Putamen (tissue), 1 donor: ENCODE measurements at places on chromosomes 12 and 14.

DNA sequence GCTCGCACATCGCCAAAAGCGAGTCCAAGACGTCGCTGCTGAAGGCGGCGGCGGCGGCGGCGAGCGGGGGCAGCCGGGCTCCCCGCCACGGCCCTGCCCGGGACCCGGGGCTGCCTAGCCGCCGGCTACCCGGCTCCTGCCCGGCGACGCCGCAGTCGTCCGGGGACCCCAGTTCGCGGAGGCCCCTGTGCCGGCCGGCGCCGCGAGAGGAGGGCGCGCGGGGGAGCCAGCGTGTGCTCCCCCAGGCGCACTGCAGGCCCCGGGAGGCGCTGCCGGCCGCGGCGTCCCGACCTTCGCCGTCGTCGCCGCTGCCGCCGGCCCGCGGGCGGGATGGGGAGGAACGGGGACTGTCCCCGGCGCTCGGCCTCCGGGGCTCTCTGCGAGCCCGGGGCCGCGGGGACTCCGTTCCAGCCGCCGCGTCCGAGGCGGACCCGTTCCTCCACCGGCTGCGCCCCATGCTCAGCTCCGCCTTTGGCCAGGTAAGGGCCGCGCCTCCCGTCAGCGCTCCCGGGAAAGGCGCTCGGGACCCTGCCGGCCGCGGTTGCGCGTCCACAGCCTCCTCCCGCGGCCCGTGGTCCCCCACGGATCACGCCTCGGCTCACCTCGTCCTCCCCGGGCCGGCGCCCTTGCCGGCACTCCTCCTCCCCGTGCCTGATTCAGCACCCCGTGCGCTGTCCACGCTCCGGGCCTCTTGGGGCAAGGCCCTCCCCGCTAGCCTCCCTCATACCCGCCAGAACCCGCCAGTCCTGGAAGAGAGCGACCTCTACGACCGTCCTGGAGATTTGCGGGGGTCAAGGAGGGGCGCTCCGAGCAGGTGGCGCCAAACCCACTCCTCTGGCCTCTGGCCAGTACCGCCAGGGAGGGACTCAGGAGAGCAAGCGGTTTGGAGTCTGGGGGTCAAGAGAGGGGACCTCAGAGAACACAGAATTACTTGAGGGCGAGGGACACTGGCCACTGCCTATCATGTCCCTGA is 721 bp downstream of the CABP1 start:
- no peak for DNase-seq

DNA sequence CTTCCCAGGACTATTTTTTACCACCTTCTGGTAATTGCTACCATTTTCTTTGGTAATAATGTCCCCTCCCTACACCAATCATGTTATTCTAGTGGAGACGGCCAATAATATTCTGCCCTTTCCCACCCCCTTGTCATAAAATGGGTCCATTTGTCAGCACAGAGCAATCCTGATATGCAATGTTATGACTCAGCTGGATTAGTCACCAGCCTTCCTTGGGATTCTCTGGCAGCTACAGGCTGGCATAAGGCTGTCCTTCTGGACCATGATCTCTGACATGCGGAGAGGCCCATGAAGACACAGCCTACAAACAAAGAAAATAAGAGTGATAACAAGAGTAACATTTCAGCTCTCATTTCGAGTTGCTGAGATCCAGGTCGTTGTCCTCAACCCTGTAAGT is 222.0 kb upstream of the CPNE8 start:
- DNase-seq, result no peak

DNA sequence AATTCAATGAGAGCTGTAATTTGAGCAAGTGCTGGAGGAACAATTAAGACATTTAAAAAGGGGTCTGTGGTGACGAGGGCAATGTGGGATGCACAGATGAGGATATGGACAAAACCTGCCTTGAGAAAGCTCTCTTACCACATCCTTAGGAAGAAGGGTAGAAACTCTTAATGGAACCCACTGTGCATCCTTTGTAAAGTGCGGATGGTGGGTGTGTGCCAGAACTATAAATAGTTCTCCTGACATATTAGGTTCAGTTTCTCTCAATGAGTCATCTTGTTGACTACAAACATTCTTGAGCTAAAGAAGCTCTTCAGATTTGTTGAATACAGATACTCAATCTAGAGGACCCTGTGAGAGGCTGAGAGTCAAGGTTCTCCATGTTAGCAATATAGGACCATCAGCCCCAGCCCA is 106.1 kb upstream of the ANO4 start:
- DNase-seq, result no peak

GRCh38 chr12:87388376-87388775 is 640.8 kb downstream of the C12orf50 start:
- DNase-seq, result no peak

DNA sequence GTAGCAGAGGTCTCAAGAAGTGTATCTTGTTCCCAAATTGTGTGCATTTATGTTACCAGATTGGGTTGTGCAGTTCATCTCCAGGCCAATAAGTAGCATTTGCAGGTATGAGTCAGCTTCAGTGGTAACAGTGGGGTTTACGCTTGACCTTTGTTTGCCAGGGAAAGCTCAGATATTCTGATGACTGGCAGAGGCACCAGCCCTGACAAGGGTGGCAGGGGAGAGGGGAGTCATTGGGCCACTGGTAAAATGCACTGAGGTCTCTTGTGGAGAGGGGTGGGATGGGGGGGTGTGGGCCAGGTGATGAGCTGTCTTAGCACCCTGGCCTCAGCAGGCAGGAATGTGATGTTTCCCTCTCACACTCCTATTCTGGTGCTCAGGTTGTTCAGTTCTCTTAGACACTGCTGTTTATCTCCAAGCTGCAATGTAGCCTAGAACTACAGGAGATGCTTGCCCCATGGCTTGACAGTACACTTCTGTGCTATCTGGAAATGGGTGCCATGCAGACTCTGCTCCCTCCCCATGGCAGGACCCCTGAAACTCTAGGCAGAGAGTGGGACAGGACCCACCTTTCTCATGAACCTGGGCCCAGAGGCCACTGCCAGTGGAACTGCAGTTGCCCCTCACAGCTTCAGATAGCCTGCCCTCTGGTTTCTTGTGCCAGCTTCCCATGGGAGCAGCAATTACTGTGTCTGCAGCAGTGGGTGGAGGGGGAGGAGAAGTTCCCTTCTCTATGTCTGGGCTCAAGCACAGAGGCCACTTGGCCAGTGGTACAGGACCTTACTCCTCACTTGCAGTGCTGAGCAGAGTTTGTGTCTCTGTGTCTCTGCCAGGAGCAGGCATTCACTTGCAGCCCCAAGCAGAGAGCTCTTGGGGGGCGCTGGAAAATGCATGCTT is 31.9 kb downstream of the USP15 start:
- DNase-seq, result no peak

DNA sequence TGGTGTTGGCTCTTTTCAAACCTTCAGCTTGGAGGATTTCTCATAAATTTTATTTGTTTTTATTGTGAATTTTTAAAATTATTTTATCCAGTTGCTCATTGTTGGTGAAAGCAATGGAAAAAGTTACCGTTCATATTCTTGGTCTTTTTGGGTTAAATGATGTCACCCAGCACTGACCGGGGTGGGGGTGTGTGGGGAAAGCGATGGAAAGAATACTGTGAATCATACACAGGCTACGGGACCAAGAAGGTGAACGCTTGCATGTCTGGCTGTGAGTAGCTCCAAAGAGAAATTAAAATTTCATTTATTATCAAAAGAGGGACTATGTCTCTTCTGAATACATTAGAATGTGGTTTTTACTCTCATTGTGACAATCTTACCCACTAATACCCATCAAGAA is 430.1 kb downstream of the AEBP2 start:
- no peak for DNase-seq

DNA sequence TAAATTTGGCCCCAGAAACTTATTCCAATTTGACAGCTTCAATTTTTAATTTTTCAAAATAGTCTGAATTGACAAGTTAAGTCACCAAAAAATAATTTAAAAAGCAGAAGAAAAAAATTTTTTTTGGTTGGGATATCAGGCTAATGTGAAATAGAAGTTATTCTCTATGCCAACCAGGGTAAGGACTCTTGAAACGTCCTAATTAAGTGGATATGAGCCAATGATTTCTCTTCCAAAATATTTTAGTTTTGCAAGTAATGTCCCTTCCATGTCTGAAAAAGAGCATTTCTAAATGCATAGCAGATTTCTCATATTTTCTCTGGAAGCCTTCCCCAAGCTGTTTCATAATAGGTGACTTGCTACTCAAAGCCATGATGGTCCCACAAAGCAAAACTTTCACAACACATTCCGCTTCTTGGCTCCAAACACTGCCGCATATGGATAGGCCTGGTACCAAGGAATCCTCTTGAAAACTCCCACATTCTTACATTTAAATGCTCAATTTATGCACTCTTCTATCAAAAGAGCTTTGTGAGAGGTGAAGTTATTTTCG is 65.1 kb downstream of the SIX6 start:
- no peak for DNase-seq

- DNase-seq, result no peak
Observed at GRCh38 chr14:83478741-83479140, 1945.1 kb upstream of the SEL1L start.

- DNase-seq, result no peak
Observed at GRCh38 chr12:101539148-101539547, 55.6 kb upstream of the MYBPC1 start.

- DNase-seq, result no peak
Observed at GRCh38 chr12:57723630-57723962, 14.9 kb downstream of the AGAP2 start.

- DNase-seq, result no peak
Observed at GRCh38 chr12:64735442-64735841, 23.8 kb downstream of the GNS start.

- no peak for DNase-seq
Observed at GRCh38 chr12:124658806-124659402, 91.5 kb upstream of the NCOR2 start.

GRCh38 chr12:108839890-108840230 is 17.5 kb downstream of the SSH1 start:
- DNase-seq, result no peak

GRCh38 chr14:104443391-104444158 is 136.0 kb upstream of the C14orf180 start:
- no peak for DNase-seq

GRCh38 chr14:61255968-61256367 is 25.2 kb downstream of the TMEM30B start:
- DNase-seq, result no peak

- no peak for DNase-seq
Observed at GRCh38 chr14:37047226-37047625, 125.2 kb downstream of the SLC25A21 start.

- peak; percentile 74 for DNase-seq
Observed at GRCh38 chr12:117033382-117034221, 65.6 kb downstream of the TESC start.

GRCh38 chr14:65933400-65934069 is 521.0 kb downstream of the FUT8 start:
- peak; percentile 13 for DNase-seq

GRCh38 chr12:41190338-41190737 is 2.2 kb downstream of the PDZRN4 start:
- DNase-seq, result peak; percentile 46

GRCh38 chr12:123024819-123025391 is 44.4 kb downstream of the ARL6IP4 start:
- no peak for DNase-seq

- no peak for DNase-seq
Observed at GRCh38 chr12:63480186-63480585, 188.1 kb downstream of the DPY19L2 start.

GRCh38 chr12:52539083-52539820 is 13.7 kb downstream of the KRT71 start:
- DNase-seq, result no peak

GRCh38 chr12:131443019-131444000 is 267.6 kb upstream of the SFSWAP start:
- DNase-seq, result no peak

GRCh38 chr14:92974541-92975345 is 51.8 kb downstream of the CHGA start:
- no peak for DNase-seq

- no peak for DNase-seq
Observed at GRCh38 chr12:103821773-103822172, 19.3 kb downstream of the NT5DC3 start.

DNA sequence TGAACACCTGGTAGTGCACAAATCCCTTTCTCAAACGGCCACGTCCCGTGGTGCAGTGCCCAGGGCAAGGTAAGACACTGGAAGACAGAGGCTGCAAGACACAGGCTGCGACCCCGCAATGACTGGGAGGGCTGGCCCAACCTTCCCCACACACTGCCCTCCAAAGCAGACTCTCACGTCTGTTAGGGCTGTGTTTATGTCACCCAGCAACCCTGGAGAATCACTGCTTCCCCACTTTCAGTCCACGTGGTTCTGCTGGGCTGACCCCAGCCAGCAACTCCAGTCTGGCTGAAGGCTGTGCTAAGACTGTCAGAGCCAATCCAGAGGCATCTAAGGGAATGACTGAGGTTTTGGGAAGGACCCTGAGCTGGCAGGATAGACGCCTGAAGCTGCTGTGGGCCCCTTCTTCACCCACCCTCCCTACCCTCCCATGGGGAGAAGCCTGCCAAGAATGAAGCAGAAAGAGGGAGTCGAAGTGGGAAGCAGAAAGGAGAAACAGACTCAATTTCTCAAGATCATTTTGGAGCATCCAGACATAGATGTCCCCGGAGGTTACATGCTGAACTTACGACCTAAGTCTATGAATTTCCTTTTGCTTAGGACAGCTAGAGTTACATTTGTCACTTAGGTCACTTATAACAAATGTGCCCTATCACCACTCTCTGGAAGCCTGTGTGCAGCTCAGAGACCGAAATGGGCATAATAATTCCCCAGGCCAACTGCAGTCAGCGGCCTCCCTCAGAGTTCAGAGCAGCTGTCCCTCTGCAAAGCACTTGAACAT is 11.7 kb downstream of the KDM2B start:
- no peak for DNase-seq

- no peak for DNase-seq
Observed at GRCh38 chr12:125690841-125691240, 625.6 kb downstream of the AACS start.

DNA sequence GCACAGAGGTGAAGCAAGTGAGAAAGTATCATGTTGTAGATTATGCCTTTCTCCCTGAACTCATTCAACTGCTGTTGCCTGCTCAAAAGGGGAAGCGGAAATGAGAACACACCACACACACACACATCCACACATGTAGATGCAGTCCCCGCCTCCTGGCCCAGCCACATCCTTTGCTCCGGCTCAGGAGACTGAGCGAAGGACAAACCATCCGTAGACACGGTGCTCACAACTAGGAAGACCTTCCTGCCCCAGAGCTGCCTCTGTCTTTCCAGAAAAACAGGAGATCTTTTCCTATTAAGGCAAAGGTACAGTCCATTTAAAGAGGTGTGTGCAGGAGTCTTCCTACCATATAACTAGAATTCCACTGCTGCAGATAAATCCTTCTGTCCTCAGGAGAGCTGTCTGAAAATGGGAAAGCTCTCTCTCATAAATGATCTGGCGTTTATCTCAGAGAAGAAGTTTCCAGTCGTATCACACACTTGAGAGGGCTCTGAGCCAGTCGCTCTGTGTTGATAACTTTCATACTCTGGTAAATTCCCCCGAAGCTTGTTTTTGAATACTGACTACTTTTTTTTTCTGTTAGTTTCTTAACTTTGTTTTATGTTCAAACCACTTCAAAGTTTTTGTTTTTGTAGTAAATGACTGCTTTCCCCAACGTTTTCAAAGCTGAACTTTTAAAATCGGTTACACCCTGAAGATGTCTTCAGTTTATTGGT is at the start of gene TESPA1:
TSS of gene TESPA1 (minus strand) at position 105 of the 719 bp plus-strand sequence. CDS start 10,200 bp downstream, outside the sequence.
- DNase-seq, result no peak
